ENCODE measurements at places on chromosomes 7 and 10.

DNA sequence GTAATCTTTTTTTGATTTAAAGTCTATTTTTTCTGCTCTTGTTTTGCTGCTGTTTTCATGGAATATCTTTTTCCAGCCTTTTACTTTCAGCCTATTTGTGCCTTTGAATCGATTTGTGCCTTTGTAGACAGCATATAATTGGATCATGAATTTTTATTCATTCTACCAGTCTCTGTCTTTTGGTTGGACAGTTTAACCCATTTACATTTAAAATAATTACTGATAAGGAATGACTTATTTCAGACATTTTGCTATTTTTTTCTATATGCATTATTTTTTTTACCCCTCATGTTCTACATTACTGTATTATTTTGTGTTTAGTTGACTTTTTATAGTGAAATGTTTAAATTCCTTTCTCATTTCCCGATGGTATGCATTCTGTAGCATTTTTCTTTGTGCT is 99.6 kb downstream of the EXOC4 start:
- DNase-seq, result no peak

GRCh38 chr7:98729121-98729520 is 112.0 kb downstream of the NPTX2 start:
- DNase-seq, result no peak

DNA sequence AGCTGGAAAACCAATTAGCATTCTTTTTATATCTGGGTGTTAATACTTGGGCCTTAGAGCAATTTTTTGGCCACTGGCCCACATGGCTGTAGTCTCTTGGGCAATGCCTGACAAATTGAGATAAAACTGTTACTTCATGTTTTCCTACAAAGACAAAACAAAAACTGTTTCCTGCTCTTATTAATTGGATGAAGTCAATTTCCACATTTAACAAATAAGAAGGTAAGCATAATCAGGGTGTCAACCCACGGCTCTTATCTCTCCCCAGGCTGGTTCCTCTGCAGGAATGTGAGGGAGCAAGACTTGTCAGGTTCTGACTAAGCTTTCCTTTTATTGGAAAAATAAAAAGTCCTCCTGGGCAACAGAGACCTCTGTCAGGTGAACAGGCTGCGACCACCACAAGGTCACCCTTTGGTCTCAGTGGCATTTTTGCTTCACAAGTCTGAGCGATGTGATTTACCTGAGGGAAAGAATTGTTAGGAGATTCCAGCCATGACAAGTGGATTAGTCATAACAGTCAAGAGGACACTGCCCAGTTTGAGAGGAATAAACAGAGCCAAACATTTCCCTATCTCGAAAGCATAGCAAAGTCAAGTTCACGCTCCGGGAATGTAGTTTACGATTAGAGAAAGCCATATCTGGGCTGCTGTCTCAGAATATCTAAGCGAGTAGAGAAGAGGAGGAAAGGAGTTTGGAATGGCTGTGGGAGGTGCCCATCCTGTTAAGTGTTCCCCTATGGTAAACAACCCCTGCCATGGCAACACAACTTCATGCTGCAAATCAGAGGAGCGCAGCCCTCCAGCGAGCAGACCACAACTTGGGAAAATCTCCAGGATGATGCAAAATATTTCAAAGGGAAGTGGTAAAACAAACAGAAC is 144.4 kb downstream of the TES start:
- peak; percentile 95 for DNase-seq

- DNase-seq, result peak; percentile 31
Measured at GRCh38 chr10:43134126-43134905, 3.9 kb upstream of the CSGALNACT2 start.

DNA sequence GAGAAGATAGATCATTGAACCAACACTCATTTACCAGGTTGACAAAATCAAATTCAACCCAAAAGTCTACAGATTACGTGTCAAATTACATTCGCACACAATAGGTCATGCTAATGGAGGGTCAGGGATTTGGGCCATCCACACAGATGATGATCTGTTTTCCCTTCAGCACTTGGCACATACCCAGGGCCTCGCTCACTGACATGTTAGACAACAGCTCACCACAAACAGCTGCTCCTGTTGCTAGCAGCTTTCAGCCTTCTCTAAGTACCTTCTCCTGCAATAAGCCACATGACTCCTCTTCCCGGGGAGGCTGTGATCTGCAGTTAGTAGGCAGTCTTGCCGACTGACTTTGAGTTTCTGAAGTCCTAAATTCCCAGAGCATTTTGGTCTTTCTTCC is 18.4 kb downstream of the NKX2-3 start:
- DNase-seq, result peak; percentile 83

GRCh38 chr10:127450644-127451043 is 98.5 kb upstream of the NPS start:
- no peak for DNase-seq

GRCh38 chr10:5343561-5343960 is 21.2 kb upstream of the UCN3 start:
- peak; percentile 51 for DNase-seq
